Immature natural killer cell (primary cell): ENCODE measurements at places on chromosomes 7 and 10.

DNA sequence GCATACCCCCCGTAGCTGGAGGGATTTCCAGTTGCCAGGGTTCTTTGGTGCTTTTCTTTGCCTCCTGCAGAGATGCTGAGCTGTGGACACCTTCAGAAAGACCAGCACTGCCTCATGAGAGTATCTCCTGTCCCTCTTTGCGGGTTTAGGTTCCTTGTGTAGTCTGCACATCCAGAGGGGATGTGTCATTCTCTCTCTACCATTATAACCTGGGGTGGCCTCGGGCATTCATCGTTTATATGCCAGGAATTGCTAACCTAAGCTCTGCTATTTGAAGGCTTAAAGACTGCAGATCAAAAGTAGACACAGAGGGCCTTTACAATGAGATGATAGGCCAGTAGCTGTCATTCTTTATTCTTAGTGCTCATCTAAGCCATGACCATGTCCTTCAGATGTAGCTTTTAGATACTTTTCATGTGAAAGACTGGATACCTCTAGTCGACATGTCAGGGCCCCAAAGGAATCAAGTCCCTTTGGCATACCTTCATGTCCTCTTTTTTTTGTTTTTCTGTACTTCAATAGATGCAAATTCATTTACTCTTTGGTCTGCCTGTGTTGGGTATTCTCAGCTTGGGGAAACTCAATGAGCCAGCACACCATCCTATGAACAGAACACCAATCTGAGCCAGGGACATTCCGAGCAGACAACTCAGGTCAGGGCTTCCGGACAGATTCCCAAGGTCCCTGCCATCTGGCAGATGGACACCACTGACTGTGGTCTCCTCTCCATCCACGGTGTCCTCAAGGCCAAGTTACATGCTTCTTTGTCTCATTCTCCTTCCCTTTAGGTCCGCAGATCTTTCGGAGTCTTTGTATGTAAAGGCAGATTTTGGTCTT, 129.3 kb downstream of the NRF1 start:
- H3K4me3 ChIP-seq = no peak overlapping the region
- peaks cover 1% of the 10 kb centered on the region for H3K27me3 ChIP-seq
- no peak overlapping the region for H3K27ac ChIP-seq
- H3K4me1 ChIP-seq = no peaks in the 10 kb centered on the region

GRCh38 chr10:132713421-132714095, 72.4 kb downstream of the NKX6-2 start:
- peaks cover 3% of the 10 kb centered on the region for H3K4me1 ChIP-seq
- DNase-seq = no peak
- H3K4me3 ChIP-seq = no peak overlapping the region
- no peak overlapping the region for H3K27ac ChIP-seq
- no peaks in the 10 kb centered on the region for H3K36me3 ChIP-seq

DNA sequence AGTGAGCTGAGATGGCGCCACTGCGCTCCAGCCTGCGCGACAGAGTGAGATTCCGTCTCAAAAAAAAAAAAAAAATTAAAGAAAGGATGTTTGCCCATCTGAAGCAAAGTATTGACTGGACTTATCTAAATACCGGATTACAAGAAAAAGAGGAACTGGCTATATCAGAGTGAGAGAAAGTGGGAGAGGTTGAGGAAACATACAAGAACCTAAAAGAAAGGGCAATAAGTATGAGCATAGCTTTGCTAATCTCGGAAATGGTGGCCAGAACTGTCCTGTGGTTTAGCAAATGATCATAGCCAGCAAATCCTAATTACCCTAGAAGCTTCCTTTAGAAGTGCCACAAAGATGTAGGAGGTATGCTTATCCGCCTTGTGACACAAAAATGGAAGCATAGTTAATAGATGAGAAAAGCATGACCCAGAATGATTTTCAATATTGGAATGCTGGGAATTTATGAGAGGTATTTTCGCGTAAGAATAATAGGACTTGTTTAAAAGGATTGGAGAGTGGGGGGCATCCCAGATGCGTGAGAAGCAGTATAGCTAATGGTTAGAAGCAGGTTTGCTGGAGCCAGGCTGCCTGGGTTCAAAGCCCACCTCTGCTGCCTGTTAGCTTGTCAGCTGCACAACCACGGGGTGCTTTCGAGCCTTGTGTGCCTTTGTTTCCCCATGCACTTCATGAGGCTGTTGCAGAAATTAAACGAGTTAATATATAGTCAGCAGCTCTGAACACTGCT, 1.2 kb upstream of the GTPBP4 start:
- DNase-seq = no peak
- H3K4me1 ChIP-seq = peaks cover 47% of the 10 kb centered on the region
- peaks cover 3% of the 10 kb centered on the region for H3K27me3 ChIP-seq

DNA sequence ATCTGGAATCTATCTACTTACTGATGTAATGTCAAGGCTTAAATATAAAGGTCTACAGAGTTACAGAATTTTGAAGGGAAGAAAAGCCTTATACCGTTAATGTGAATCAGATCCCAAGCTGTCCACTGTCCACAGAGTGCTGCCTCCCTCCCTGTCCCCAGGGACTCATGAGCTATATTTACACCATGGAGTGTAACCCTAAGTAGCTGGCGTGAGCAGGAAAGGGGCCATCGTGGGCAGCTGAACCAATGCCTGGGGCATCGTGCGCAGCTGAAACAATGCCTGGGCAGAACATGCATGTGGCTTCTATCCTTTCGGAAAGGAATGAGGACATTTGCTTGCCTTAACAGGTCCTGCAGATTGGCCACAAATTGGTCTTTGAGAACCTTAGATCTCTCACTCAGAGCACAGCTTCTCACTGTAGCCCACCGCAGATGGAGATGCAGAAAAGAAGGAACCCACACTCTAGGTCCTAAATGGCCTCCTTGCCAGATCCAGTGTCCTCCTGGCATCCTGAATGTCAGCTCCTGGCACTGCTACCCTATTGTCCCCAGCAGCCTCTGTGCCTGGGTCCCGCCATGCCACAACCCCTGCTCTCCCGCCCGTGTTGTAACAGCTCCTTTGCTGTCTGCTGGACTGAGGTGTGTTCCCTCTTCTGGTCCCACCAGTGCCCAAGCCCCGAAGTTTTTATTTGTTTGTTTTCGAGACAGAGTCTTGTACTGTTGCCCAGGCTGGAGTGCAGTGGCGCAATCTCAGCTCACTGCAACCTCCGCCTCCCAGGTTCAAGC, 30.3 kb downstream of the CCDC3 start:
- H3K27ac ChIP-seq = no peak overlapping the region
- peaks cover 8% of the 10 kb centered on the region for H3K27me3 ChIP-seq
- no peaks in the 10 kb centered on the region for H3K4me1 ChIP-seq
- no peak for DNase-seq

DNA sequence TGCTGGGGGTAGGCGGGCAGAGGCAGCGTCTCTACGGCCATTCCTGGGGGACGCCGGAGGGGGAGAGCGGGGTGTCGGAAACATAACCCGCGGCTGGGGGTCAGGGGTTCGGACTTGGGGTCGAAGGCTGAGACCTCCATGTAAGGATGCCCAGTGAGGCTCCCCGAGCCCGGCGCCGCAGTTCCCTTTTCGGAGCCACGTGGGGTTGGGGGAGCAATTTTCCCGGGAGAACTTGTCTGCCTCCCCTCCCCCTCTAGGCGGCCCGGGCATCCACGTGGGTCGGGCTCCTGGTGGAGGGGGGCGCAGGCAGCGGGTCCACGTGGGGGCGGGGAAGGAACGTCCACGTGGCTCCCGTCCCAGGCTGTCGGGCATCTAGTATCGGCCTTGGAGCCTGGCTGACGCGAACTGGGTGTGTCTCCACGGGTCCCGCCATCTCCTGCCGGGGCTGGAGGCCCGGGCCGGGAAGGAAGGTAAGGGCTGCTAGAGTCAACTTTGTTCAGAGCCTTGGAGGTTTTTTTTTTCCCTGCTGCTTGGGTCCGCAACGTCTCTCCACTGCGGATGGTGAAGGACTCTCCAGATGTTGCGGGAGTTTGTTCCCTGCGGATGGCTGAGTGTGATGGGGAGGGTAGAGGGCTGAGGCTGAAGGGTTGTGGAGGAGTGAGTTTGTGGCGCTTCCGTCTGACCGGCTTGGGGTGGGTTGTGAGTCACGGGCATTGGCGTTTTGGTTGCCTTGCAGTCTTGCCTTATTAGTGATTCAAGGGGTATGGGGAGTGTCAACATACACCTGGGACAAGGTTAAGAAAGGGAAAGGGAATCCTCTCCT, 744 bp downstream of the PPRC1 start:
- peaks cover 12% of the 10 kb centered on the region for H3K27me3 ChIP-seq
- DNase-seq = no peak
- peak overlapping the region; percentile 97 for H3K27ac ChIP-seq
- H3K4me1 ChIP-seq = peaks cover 45% of the 10 kb centered on the region

GRCh38 chr10:118961436-118961835, 68.1 kb upstream of the NANOS1 start:
- DNase-seq = no peak
- no peaks in the 10 kb centered on the region for H3K36me3 ChIP-seq
- H3K4me1 ChIP-seq = no peaks in the 10 kb centered on the region
- no peak overlapping the region for H3K27ac ChIP-seq
- H3K27me3 ChIP-seq = peaks cover 5% of the 10 kb centered on the region

GRCh38 chr7:137990251-137990941, 11.5 kb downstream of the CREB3L2 start:
- H3K4me1 ChIP-seq = peaks cover 28% of the 10 kb centered on the region
- no peak for DNase-seq
- no peak overlapping the region for H3K4me3 ChIP-seq
- H3K27me3 ChIP-seq = no peaks in the 10 kb centered on the region

DNA sequence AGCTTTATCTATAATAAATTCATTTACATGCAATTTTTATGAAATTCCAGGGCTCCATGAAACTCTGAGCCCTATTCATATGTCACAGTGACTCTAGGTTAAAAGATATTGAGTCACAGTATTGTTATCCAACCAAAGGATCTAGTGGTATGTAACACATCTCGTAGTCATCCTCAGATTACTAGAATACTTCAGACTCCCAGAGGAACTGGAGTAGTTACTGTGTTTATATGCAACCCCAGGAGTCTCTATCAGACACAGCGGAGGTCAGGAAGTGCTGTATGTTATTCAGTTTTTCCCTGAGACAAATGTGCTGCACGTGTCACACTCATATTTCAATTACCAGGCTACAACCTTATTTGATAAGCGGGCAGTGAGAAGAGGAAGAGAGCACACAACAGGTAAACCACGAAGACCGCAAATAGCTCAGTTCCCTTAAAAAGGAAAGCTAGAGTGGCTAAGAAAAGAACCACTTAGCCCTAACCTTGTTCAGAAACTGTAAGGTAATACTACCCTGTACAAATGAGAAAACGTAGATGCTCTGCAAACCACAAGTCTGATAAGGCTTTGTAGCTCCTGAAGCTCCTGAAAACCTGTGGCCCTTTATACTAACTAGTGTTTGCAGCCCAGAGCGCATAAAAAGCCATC, 114.0 kb upstream of the CNTNAP2 start:
- H3K4me3 ChIP-seq = no peak overlapping the region
- H3K36me3 ChIP-seq = no peaks in the 10 kb centered on the region
